Activated CD8-positive, alpha-beta memory T cell treated with anti-CD3 and anti-CD28 coated beads for 24 hours (primary cell): ENCODE measurements at places on chromosomes 13 and 19.

DNA sequence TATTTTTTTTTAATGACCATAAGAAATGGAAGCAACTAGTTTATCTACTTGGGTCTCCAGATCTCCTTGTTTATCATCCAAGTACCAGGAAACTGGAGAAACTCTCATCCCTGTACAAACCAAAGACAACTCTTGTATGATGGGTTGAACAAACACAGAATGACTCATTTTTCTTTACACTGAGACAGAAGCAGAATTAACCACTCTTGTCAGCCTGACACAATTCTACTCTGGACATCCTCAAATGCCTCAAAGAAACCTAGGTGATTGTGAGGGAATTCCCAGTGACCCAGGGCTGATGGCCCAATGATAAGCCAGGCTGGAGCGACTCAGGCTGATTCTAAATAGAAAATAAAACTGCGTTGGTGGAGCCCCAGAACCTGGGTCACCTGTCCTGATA, 151.5 kb downstream of the ZNF737 start:
- no peak for DNase-seq

DNA sequence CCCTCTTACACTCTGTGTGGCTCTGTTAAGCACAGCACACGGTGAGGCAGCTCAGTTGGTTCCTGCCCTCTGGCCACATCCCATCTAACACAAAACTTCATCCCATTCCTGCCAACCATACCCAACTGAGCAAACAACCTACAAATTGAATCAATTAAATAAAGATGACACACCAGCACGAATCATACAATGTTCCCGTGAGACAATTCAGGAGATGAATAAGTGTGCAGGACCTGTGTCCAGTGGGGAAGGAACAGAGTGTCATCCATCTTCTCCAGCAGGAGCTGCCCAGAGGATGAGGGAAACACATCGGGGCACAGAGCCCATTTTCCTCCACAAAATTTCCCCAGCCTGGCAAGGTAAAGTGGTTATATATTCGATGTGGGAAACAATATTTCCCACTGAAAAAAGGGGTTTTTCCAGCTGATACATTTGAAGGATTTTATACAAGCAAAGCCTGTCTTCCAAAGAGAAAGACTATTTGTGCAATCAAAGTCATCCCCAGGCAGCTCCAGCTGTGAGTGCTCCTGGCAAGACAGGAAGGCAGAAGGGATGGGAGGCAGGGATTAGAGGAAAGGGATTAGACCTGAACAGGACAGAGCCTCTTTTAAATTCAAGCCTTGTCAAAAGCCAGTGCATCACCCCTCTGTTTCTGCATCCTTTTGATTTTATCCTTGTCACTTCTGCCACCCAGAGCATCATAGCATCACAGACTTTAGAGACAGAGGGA, 240.2 kb downstream of the LHFPL6 start:
- no peak for DNase-seq

DNA sequence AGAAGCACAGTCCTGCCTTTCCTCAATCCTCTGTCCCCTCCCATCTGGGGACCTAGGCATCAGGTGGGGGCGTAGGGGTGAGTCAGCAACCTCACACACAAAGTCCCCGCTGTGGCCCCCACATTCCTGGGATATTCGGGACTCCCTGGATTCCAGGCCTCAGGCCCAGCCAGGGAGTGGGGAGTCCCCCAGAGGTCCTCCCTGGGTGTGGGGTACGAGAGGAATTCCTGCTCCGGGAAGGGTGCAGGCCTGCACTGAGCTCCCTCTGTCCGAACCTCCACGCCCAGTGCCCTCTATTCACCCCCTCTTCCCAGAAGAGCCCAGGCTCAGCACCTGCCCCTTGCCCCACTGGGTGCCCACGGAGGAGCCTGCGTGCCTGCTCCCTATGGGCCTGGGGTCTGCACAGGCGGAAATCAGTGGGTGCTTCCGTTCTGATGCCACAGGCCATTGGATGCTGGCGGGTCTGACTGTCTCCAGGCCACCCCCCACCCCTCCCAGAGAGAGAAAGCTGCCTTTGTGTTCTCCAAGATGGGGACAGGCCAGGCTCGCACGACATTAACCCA, 3.4 kb downstream of the CADM4 start:
- no peak for DNase-seq

- no peak for DNase-seq
Measured at GRCh38 chr19:46984077-46985010, 35.3 kb upstream of the NPAS1 start.

GRCh38 chr19:5494773-5495172, 39.6 kb downstream of the ZNRF4 start:
- no peak for DNase-seq

DNA sequence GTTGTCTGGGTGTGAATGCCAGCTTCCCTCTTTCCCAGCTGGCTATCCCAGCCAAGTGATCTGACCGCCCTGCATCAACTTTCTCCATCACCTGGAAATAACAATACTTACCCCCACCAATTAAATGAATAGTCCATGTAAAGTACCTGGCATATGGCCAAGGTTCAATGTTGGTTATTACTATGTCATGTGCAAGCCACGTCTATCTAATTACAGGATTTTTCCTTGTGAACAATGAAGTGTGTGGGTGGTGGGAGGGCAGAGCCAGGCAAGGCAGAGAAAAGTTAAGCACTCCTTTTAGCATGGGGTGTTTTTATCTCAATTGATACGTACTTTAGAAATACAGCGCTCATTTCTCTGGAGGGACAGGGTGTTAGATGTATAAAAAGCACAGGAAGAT, 121.1 kb downstream of the NHLRC3 start:
- DNase-seq, result no peak

- DNase-seq, result no peak
Measured at GRCh38 chr19:50893047-50893736, 18.0 kb downstream of the KLK4 start.

GRCh38 chr13:50518781-50519201, 324.7 kb downstream of the DLEU7 start:
- DNase-seq, result no peak

- DNase-seq, result no peak
Measured at GRCh38 chr13:102814025-102814607, 15.2 kb downstream of the BIVM start.

GRCh38 chr13:70568571-70568970, 460.3 kb upstream of the KLHL1 start:
- no peak for DNase-seq

- DNase-seq, result no peak
Measured at GRCh38 chr19:38204096-38204495, 19.9 kb downstream of the DPF1 start.

DNA sequence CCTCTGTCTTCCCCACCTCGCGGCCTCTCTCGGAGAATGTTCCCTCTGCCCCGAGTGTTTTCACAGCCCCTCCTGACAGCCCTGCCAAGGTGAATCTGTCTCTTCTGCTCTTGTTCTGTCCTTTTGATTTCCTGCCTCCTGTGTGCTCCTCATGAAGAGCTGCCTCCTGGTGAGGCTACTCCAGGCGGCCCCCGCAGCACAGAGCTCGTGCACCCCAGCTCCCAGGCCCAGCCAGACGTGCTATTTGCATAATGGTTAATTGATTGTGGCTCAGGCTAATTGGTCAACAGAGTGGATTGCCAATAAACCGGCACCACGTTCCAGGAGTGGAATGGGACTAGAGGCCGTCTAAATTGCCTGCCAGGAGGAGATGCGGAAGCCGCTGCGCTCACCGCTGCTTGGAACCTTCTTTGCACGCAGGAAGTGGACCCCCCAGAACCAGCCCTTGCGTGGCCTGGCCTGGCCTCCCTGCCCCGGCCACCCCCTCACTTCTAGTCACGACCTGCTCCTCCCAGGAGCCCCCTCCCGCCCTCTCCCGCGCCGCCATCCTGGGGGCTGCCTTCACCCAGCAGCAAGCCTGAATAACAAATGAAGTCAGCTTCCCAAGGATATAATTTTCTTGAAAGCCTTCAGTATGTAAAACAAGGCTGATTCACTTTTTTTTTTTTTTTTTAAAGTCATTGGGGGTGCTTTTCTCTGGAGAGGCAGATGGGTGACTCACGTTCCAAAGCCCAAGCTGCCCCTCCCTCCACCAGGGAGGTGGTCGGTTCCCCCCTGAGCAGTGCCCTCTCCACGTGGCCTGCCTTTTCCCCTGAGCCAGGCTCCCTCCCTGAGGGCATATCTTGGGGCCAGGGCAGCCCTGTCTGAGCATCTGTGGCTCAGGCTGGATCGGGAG, 144.0 kb downstream of the KDM4B start:
- DNase-seq, result no peak

DNA sequence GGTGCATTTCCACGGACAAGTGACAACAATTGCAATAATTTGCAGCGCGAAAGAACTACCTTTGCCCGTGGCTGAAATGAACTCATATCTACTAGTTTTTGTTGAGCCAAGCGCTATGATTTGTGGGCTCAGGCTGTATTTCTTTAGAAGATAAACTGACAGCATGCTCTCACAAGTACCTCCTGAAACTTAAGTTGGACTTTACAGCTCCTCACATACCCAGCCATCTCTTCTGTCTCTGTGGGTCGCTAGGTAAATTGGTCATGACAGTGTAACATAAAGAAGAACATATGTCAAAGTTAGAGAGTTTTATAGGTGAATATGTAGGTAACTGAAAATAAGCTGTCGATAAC, 839 bp downstream of the COG6 start:
- no peak for DNase-seq

GRCh38 chr19:6667114-6667627, 2.8 kb downstream of the TNFSF14 start:
- no peak for DNase-seq

DNA sequence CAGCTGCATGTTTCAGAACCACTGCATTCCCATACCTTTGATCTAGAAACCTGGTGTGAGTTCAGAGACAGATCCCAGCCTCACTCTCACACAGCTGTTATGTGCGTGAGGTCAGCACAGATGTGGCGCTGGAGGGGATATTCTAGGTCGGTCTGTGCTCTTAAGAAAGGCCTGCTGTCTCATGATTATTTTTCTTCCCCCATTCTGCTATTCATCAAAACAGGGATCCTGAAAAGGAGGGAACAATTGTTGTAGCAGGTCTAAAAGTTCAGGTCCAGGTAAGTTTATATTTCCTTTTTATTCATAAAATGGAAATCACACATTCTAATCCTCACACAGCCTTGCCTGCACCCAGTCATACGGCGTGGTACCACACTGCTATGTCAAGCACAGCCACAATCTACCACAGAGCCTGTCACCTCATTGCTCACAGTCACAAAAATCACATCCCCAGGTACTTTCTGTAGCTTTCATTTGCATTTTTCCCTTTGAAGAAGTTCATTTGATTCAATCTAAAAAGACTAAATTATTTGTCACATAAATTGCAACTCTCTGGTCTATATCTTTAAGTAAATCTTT, 867 bp downstream of the ZNF546 start:
- DNase-seq, result no peak

DNA sequence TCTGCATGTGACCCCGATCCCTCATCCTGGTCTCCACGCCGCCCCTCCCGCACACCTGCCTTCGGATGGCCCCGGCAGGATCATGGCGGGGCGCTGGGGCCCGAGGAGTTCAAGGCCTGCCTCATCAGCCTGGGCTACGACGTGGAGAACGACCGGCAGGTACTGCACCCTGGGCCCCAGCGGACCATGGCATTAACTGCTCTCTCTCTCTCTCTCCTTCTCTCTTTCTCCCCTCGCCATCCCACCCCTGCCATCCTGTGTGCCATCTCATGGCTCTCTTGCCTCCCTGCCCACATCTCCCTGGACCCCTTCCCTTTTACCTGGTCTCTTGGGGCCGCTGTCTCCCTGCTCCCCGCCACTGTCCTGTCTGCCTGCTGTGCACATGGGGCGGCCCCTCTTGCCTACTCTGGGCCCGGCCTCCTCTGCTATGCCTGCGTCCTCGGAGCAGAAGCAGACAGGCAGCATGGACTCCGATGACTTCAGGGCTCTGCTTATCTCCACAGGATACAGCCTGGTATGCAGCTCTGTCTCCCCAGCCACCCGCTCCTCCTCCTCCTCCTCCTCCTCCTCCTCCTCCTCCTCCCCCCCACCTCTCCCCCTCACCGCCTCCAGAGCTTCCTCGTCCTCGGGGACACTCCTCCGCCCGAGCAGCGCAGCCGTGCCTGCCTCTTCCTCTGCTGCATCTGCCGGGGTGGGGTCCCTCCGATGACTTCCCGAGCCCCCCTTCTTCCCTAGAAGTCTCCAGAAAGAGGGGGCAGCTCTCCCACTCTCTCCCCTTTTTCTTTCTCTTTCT, 16.2 kb downstream of the CAPN12 start:
- DNase-seq, result no peak

DNA sequence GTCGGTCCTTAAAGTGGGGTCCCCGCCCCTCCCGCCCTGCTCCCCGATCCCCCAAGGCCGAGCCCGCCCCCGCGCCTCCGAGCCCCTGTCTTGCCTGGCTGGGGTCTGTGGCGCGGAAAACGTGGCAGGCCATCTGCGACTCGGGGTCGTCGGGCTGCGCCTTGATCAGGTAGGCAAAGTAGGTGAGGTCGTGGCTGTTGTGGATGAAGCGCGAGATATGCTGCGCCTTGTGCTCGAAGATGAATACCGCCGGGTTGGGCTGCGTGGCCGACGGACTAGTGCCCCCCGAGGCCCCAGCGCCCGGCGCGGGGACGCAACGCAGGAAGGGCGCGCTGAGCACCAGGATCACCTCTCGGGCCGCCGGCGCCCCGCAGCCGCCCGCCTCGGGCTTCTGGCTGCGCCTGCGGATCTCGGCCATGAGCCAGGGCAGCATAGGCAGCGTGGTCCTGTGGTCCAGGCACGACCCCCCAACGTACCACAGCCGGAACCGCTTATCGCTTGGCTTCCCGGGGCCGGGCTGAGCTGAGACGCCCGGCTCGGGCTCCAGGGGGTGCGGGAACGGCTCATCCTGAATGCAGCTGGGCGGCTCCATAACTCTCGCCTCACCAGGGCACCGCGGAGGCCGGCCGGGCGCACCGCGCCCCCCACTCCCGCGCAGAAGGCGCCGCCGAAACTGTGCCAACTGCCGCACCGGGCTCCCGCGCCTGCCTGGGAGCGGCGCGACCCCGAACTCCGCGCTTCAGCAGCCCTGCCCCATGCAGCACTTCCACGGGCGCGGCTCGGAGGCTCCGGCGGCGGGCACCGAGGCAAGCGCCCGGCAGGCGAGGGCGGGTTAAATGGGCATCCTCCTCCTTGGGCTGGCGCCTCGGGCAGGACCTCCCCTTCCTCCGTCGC, 546 bp downstream of the TBC1D4 start:
- peak; percentile 79 for DNase-seq

DNA sequence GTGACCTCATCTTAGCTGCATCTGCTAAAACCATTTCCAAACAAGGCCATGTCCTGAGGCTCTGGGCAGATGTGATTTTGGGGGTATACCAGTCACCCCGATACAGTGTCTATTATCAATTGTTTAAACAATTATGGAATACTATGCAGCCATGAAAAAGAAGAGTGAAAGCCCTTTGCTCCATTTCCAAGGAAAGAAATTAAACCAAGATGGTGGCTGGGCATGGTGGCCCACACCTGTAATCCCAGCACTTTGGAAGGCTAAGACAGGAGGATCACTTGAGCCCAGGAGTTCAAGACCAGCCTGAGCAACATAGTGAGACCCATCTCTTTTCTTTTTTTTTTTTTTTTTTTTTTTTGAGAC, 763 bp downstream of the TEKTIP1 start:
- no peak for DNase-seq
